Stimulated activated CD8-positive, alpha-beta memory T cell treated with anti-CD3 and anti-CD28 coated beads, Interleukin-4, amount 100 ng/mL, for 4 hours (primary cell): ENCODE measurements at places on chromosomes 1 and 21.

GRCh38 chr1:232743999-232744398, 61.2 kb upstream of the MAP10 start:
- DNase-seq = no peak

- DNase-seq = no peak
Measured at GRCh38 chr21:15781986-15782385, 52.2 kb downstream of the USP25 start.

- no peak for DNase-seq
Measured at GRCh38 chr1:159892944-159893343, 7.0 kb downstream of the CFAP45 start.

DNA sequence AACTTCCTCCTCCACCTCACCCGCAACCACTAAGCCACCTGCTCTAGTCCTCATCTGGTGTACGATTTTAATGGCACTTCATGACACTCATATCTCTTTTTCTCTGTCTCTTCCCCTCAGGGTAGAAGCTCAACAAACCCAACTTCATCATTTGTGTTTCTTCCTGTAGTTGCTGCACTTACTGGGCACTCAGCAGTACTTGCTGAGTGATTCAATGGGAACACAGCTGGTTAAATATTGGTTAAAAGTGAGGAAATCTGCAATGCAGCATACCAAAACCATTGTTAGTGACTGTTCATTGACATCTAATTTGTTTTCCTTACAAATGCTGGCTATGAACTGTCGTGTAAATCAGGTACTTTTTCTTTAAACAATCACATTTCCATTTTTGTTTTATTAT, 541.1 kb upstream of the PRMT6 start:
- DNase-seq = no peak

GRCh38 chr1:9395018-9395417, 102.3 kb downstream of the SPSB1 start:
- DNase-seq = no peak

- DNase-seq = no peak
Measured at GRCh38 chr1:107559881-107560280, 405.1 kb downstream of the VAV3 start.

GRCh38 chr1:151024540-151025146, 11.7 kb upstream of the BNIPL start:
- peak; percentile 68 for DNase-seq

DNA sequence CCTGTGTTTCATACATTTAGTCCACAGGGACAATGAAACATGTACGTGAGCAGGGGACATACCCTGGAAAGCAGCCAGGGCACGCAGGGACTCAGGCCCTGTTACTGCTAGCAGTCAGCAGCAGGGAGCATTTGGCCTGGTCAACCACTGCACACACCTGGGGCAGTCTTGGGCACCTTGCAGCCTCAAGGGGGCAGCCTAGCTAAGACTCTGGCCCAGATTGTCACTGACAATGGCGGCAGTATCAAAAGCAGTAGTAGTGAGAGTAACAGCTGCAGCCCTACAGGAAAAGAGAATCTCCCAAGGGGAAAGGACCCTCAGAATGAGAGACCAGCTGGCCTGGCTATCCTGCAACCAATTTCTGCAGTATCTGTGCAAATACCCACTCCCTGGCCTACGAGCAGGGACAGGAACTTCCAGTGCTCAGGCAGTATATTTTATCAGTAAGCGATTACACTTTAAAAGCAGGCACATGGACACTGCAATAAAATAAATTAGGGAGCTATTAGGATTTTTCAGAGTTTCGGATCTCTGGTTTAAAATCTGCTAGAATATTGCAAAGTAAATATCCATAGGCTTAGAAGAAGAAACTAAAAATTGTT, 475.6 kb downstream of the LTN1 start:
- DNase-seq = peak; percentile 9

DNA sequence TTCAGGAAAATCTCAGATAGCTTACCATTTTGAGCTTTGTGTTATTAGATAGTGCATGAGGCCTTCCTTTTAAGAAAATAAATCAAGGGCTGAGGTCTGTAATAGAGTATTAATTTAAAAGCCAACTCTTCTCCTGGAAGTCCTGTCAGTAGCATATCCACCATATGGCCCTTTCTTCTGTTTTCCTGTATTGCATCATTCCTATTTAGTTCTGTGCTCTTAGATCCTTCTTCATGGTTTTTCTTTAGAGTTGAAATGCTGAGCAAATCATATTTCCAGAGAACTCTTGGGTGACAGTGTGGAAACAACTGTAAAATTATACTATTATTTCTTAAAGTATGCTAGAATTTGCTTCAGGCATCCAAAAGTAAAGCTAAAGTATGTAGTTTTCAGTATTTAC, 91.7 kb downstream of the TTC3 start:
- DNase-seq = no peak

- DNase-seq = no peak
Measured at GRCh38 chr1:108038653-108039236, 73.8 kb upstream of the VAV3 start.

DNA sequence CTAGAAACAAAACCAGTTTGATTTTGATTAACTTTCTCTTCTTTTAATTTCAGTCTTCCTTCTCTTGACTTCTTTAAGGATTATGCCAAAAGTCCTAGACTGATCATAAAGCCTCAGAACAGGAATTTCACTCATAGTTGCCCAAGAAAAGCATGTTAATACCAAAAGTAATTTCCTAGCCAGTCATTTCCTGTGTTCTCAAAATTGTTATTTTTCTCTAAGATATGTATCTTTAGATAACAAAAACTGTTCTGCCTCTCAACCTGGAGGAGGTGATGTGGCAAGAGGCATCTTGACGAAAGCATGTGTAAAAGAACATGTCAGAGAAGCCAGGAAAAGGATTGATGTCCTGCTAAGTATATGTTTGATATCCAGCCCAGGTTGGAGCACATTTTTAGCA, 78.0 kb upstream of the IPO9 start:
- DNase-seq = no peak

DNA sequence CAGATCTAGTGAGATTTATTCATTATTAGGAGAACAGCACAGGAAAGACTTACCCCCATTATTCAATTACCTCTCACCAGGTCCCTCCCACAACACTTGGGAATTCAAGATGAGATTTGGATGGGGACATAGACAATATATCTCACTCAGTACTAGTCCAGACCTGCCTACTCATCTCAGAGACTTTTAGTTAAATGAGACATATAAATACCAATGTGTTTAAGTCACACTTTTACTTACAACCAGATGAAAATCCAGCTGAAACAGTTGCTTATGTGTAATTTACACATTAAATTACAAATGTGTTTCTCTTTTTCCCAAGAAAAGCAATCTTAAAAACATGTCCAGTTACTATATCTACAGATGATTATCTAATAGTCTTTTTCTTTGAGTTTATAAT, 1145.6 kb downstream of the KCNT2 start:
- DNase-seq = no peak

DNA sequence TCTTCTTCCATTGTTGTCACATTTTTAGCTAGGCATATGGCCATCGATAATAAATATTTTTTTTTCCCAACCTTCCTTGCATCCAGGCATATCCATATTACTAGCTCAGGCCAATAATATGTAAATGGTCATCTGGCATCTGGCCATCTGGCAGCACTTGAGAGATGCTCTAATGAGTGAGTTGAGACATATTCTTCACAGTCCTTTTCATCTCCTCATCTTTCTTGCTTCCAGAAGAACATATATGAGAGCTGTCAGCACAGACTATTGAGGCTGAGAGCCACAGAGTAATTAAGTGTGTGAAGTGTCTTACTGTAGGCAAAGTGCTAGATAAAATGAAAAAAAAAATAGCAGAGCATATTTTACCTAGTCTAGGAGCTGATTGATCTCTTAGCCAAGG, 628.4 kb upstream of the TMPRSS15 start:
- no peak for DNase-seq

GRCh38 chr1:14486401-14487201, 111.9 kb upstream of the KAZN start:
- DNase-seq = no peak

DNA sequence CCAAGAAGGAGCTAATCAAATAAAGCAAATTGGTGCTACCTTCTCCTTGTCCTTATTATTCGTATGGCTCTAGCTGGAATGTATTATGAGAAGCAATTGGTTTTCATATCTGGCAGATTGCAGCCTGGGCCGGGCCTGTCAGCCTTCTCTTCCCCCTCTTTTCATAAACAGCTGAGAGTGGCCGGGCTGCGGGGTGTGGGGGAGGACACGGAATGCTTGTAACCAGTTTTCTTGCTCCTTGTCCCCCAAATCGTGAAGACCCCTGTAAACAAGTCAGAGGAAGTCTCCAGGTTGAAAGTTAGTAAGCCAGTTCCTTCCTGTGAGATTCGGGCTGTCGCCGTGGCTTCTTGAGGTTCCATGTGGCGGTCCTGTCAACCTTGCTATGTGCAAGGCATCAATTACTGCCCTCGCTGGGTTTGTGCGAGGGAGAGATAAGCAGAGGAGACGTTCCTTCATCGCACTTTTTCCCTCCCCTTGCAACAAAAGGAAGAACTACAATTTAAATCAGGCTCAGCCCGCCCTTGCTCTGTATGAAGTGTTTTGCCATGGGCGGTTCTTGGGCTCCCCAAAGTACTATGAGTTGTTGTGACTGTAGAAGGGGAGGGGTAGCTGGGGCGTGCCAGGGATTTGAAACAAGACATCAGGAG, 450.7 kb downstream of the CAMTA1 start:
- DNase-seq = no peak

GRCh38 chr1:29389533-29390041, 153.3 kb downstream of the PTPRU start:
- DNase-seq = no peak

GRCh38 chr21:35189077-35189863, 140.2 kb upstream of the RUNX1 start:
- no peak for DNase-seq
